ENCODE measurements at places on chromosomes 3 and 15.

DNA sequence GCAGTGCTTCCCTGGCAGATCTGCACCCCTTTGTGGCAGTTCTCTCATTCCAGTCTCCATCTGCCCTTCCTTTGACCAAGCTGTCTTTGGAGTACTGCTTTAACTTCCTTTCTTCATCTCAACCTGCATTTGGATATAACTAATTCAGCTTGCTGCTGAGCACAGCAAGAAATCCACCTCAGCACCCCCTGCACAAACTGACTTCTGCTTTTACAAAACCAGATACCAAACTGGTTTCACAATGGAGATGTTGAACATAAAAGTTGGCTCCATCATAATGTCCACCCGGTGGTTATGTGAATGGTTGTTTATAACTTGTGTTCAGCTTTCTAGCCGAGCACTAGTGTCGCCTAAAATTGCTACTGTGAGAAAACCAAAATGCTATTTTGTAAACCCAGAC lies 341.1 kb upstream of the SEMA6D start:
- DNase-seq, result no peak

GRCh38 chr3:48082580-48083184 lies 66.5 kb upstream of the MAP4 start:
- DNase-seq, result no peak

GRCh38 chr3:2635511-2635910 lies 474.7 kb downstream of the IL5RA start:
- no peak for DNase-seq

DNA sequence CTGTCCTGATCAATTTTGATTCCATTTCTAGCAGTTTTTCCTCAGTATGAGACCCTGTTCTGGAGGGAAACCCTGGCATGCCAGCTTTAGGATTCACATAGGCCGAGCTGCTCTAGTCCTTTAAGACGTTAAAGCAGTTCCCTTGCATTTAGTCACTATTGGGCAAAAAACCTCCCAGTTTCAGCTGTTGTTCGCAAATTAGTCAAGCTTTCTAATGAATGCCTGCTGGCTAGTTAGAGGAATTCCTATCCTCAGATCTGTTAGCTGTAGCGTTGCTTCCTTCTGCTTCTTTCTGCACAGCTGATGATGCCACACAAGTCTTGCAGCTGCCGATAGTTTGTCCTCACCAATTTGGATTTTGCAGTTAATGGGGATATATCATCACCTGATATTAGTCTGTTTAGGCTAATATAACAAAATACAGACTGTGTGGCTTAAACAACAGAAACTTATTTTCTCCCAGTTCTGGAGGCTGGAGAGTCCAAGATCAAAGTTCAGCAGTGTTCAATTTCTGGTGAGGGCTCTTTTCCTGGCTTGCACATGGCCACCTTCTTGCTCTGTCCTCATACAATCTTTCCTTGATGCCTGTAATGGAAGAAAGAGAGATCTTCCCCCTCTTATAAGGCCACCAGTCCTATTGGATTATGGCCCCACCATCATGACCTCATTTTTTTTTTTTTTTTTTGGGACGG lies 7.5 kb upstream of the UBL7 start:
- DNase-seq, result no peak

DNA sequence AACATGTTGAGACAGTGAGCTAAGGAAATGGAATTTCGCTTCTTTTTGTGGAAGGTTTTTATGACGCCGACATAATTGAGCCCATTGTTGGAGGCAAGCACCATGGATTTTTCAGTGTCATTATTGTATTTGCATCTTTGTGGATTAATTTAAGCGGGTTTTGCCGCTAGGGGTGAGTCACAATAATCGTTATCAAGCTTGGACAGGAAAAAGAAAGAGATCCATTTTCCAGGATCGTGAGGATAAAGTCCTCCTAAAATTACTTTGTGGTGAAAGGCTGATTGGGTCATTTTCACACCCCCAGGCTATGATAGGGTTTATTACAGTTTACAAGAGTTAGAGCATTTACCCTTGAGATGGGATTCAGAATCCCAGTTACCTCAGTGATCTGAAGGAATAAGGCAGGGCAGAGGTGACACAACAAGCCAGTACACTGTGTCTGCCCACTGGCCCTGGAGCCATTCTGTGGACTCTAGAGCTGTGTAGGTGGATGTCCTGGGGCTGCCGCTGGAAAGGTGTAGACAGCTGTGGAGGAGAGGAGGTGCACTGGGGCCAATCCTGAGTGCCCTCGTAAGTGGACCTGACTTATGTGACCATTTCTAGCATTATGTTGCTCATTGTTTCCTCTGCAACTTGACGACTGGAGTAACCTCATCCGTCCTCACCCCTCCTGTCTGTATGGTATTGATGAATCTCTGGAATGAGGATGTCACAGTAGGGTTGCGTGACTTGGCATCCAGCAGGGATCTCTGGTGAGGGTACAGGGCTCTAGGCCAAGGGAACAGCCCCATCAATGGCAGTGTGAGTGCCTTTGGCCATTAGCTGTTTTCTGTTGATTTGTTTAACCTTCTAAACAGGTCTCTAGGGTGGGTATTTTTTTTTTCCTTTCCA lies 370.1 kb downstream of the LRTM1 start:
- DNase-seq, result no peak

DNA sequence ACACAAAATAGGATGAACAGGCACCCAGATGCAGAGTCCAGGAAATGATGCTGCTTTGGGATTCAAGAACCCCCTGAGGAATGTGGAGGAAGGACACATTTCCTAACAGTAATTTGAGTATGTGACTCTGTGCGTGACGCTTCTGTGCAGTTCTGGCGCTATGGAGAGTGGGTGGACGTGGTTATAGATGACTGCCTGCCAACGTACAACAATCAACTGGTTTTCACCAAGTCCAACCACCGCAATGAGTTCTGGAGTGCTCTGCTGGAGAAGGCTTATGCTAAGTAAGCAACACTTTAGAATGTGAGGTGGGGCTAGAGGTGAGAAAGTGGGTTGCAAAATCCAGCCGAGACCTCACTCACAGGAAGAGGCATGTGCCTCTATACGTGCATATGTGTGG lies 28.3 kb downstream of the CAPN3 start:
- no peak for DNase-seq

DNA sequence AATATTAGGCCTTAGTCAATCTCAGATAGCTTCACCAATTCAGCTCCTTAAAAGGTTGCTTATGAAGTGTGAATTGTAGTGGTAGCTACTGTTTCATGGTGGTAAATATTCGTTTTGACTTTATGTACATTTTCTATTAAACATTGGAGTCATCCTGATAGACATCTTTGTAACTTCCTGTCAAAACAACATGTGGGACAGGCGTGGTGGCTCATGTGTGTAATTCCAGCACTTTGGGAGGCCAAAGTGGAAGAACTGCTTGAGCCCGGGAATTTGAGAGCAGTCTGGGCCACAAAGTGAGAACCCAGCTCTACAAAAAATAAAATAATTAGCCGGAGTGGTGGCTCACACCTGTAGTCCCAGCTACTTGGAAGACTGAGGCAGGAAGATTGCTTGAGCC lies 2.0 kb upstream of the TRIM59 start:
- no peak for DNase-seq

- no peak for DNase-seq
These were observed 139.0 kb downstream of the FAM43A start for GRCh38 chr3:194824701-194825111.

GRCh38 chr3:134869153-134869726 lies 74.2 kb downstream of the EPHB1 start:
- DNase-seq, result no peak

- DNase-seq, result no peak
These were observed 8.4 kb downstream of the PIGB start for GRCh38 chr15:55327387-55327786.

GRCh38 chr15:60535743-60536142 lies 56.8 kb upstream of the ICE2 start:
- DNase-seq, result no peak

DNA sequence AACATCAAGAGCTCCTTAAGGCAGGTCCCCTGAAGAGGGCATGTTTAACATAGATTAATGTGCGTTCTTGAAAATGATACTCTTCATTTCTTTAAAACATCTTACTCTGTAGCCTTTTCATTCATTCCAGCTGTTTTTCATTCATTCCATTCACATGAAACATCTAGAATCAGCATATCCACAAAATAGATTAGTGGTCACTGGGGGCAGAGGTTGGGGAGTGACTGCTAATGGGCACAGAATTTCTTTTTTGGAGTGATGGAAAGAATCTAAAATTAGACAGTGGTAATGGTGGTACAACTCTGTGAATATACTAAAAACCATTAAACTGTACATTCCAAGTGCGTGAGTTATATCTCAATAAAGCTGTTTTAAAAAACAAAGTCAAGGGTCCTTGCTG lies 15.4 kb upstream of the CXCR6 start:
- DNase-seq, result no peak

- no peak for DNase-seq
These were observed 403.8 kb upstream of the GBE1 start for GRCh38 chr3:82165266-82165665.

- no peak for DNase-seq
These were observed 402.2 kb downstream of the NR2F2 start for GRCh38 chr15:96732704-96733103.

- DNase-seq, result no peak
These were observed 17.8 kb downstream of the KBTBD8 start for GRCh38 chr3:67015702-67016484.

GRCh38 chr3:57855281-57855680 lies 99.2 kb downstream of the SLMAP start:
- no peak for DNase-seq

DNA sequence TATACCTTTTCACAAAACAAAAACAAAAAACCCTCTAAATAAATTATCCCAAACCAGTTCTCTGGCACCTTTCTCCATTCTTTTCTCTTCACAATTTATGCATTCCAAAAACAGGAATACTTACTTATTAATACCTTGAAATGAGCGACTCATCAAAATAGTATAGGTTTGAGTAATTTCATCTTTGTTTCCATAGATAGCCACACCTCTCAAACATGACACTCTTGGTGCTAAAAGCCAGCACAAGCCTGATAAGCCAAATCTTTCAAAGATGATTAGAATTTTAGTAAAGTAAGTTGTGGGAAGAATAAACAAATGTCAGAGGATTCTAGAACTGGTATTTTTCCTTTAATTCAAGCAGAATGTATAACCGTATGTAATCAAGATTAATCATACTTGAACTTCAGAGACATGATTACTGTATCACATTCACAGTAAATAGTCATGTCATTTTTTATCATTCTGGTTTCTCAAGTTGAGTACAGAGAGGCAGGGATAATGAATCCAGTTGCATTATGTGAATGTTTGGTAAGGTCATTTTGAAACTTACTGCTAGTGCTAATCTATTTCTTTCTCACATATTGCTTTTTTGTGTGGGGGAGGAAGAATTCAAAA lies 12.1 kb upstream of the WDR5B start:
- no peak for DNase-seq

- no peak for DNase-seq
These were observed 48.2 kb upstream of the TEX264 start for GRCh38 chr3:51622868-51623267.

DNA sequence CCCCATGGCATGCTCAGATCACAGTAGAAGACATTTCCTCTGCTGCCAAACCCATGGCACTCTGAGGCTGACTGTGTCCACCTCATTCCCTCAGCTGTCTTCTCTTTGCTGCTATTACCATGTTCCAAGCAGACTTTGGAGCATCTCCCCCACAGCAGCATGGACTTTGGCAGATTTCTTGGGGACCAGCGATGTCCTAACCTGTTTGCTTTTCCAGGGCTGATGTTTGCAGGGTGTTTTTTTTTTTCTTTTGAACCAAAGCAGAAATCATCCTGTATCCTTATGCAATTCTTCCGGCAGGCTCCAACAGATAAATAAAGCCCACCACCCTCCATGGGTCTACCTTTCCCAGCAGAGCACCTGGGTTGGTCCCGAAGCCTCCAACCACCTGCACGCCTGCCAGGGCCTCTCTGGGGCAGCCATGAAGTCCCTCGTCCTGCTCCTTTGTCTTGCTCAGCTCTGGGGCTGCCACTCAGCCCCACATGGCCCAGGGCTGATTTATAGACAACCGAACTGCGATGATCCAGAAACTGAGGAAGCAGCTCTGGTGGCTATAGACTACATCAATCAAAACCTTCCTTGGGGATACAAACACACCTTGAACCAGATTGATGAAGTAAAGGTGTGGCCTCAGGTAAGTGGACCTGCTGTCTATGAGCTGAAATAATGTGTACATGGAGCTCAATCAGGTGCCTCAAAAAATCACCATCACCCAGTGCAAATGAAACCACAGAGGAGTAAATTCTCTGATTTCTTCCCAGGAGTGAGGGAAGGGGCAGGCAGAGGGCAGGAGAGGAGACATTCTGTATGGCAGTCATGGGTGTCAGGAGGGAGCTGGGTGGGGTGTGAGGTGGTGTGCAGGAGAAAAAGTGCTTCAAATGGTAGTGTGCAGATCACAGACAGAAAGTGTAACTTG lies at the start of gene AHSG:
Gene AHSG, plus strand, starts transcription at position 340 of the 916 bp plus-strand sequence. Its CDS starts 82 bp downstream, at position 422.
- no peak for DNase-seq

GRCh38 chr15:78131295-78132061 lies at the start of gene CIB2:
Gene CIB2 (minus strand): TSS chr15:78131445. CDS start chr15:78131215, 230 bp downstream.
- DNase-seq, result peak; percentile 83

DNA sequence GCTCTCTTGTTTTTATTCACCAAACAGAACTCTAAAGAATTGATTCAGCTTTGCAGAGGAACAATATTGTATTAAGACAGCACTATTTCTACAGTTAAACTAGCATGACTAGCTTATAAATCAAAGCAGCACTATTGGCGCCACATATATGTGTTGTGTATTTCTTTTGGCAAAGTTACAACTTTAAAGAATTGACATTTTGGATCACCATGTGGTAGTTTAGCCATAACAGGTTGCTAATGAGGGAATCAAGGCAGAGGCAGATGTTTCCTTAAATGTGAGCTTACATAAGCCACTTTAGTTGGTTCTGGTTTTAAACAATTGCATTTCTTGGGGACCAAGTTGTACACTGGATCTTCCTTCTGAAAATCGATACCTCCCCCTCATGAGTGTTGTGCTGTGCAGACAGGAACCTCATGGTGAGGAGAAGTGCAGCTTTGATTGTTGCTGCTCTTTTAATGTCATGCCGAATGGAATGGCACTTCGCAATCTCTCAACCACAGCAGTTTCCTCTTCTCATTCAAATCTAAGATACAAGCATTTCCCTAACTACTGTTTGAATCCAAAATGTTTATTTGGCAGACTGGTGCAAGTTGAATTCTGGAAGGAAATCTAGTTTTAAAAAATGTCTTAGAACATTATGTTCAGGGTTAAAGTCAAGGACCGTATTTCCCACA lies 151.2 kb downstream of the MYRIP start:
- DNase-seq, result no peak

GRCh38 chr3:180417241-180417640 lies 184.7 kb upstream of the TTC14 start:
- no peak for DNase-seq

All from activated CD4-positive, alpha-beta memory T cell treated with anti-CD3 and anti-CD28 coated beads for 36 hours (primary cell).